ENCODE measurements at places on chromosomes 6 and 20. TPM values are rescaled to one million over a fixed set of nuclear protein-coding genes. Genes with fewer than 3 reads are reported as not detected.

DNA sequence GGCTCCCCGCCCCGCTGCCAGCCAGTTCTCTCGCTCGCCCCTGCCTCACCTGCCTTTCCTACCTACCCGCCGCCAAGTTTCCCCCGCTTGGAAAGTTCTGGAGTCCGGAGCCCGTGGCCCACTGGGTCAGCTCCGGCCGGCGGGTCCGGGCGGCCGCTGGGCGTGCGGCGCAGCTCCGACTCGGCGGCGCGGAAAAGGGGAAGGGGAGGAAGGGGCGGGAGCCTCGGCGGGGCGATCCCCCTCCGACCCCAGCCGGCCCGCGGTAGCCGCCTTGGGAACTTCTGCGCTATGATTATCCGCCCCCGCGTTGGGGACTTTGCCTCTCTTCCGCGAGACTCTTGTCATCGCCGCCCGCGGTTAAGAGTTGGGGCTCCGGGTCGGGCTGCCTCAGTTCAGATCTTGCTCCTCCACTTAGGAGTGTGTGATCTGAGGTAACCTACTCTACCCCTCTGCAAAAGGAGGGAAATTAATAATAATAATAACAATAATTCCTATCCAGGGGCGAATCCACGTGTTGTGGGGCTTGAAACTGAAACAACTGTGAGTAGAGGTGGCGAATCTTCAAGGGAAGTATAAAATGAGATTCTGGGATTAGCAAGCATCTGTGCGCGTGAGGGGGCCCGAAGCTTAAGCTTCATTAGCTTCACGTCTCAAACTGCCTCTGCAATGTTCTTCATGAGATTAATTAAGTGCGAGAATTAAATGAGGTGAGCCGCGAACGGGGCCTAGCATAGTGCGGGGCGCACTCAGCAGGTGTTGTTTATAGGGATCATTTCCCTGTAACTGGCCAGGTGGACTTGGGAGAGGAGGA, 30.8 kb downstream of the SF3B5 start:
- no peak for DNase-seq

- DNase-seq = no peak
Measured at GRCh38 chr6:39793516-39793915, 1.3 kb downstream of the DAAM2 start.

MCCD1 gene
- not detected for total RNA-seq

SLC17A1 gene
- not detected for total RNA-seq

DNA sequence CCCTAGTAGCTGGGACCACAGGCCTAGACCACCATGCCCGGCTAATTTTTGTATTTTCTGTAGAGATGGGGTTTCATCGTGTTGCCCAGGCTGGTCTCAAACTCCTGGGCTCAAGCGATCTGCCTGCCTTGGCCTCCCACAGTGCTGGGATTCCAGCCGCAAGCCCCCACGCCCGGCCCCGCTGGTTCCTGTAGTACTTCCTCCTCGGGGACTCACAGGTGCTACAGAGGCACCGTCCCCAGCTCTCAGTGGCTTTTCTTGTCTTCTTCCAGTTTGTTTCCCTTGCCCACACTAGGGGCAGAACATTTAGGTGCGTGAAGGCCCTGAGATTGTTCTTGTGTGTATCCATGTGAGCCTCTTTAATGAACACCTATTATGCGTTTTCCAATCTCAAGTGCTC, 773 bp upstream of the ZBP1 start:
- no peak for DNase-seq

DNA sequence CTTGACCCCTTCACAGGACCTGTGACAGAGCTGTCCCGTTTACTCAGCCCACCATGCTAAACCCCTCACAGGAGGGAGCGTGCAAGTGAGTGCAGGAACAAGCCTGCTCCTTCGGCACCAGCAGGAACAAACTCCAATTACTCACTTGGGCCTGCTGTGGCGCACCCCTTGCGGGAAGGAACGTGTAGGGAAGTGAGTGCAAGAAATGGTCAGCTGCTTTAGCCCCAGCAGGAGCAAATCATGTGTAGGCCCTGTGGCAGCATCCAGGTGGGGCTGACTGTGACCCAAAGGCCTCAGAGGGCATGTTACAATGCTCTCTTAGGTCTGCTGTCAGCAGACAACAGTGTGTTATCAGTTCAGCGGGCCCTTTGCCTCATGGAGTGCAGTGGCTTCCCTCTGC, 574.4 kb downstream of the PRKN start:
- no peak for DNase-seq

GRCh38 chr6:74181471-74181870, 485.5 kb downstream of the CD109 start:
- DNase-seq = no peak

DNA sequence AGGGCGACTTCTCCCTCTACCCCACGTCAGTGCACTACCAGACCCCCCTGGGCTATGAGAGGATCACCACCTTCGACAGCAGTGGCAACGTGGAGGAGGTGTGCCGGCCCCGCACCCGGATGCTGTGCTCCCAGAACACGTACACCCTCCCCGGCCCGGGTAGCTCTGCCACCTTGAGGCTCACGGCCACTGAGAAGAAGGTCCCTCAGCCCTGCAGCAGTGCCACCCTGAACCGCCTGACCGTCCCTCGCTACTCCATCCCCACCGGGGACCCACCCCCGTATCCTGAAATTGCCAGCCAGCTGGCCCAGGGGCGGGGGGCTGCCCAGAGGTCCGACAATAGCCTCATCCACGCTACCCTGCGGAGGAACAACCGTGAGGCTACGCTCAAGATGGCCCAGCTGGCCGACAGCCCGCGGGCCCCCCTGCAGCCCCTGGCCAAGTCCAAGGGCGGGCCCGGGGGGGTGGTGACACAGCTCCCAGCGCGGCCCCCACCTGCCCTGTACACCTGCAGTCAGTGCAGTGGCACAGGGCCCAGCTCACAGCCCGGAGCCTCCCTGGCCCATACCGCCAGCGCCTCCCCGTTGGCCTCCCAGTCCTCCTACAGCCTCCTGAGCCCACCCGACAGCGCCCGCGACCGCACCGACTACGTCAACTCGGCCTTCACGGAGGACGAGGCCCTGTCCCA, 57.5 kb upstream of the TMEM181 start:
- DNase-seq = no peak

MYBL2 gene
- not detected for total RNA-seq

- DNase-seq = no peak
Measured at GRCh38 chr6:35165630-35166071, 24.5 kb upstream of the TCP11 start.

- DNase-seq = no peak
Measured at GRCh38 chr6:15474196-15474595, 188.6 kb downstream of the DTNBP1 start.

TP53TG5 gene
- total RNA-seq = not detected

BHLHE23 gene
- not detected for total RNA-seq

- DNase-seq = no peak
Measured at GRCh38 chr6:35724059-35724458, 12.8 kb upstream of the ARMC12 start.

DNA sequence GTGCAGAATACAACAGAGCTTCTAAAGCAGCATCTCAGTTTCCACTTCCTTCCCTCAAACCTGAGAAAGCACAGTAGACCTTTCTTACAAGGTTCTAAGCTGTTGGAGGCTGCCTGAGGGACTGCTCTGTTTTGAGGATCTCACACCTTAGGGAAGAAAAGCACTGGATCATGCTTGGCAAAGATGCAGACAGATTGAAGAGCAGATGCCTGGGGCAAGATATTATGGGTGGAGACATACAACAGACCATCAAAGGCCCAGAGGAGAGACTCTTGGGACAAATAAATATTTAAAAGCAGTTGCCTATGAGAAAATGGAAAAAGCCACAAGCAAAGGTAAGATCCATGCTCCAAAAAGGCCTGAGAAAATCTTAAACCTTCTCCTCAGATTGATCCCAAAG, 6.2 kb downstream of the ZNF337 start:
- DNase-seq = no peak

DNA sequence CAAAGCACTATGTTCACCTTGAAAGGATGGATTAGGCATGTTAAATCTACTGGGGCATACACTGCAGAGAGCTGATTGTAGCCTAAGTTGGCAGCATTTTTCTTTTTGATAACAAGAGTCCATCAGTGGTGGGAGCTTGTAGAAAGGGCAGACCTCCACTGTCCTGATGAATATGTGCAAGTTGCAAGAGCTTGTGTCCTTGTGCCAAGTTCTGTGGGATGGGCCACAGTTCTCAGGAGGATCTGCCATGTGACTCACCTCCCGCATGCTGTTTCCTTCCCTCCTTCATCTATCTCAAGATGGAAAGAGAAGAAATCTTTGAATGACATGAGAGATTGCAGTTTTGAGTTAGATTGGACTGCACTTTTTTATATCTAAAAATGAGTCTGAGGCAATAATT, 58.3 kb upstream of the GGTLC1 start:
- DNase-seq = no peak

LRRC73 gene
- 0.59 TPM for total RNA-seq

GRCh38 chr6:44951253-44951747, 376.8 kb upstream of the RUNX2 start:
- DNase-seq = no peak

DNA sequence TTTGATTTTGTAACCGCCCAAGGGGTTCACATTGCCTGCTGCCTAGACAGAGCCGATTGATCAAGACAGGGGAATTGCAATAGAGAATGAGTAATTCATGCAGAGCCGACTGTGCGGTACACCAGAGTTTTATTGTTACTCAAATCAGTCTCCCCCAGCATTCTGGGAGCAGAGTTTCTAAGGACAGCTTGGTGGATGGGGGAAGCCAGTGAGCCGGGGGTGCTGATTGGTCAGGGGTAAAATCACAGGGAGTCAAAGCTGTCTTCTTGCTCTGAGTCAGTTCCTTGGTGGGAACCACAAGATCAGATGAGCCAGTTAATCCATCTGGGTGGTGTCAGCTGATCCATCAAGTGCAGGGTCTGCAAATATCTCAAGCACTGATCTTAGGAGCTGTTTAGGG, 60.0 kb upstream of the EZR start:
- DNase-seq = no peak

GRCh38 chr6:107730106-107730505, 94.0 kb downstream of the SCML4 start:
- DNase-seq = no peak

- no peak for DNase-seq
Measured at GRCh38 chr20:46307139-46307998, 929 bp downstream of the CDH22 start.

PAX1 gene
- not detected for total RNA-seq

DNA sequence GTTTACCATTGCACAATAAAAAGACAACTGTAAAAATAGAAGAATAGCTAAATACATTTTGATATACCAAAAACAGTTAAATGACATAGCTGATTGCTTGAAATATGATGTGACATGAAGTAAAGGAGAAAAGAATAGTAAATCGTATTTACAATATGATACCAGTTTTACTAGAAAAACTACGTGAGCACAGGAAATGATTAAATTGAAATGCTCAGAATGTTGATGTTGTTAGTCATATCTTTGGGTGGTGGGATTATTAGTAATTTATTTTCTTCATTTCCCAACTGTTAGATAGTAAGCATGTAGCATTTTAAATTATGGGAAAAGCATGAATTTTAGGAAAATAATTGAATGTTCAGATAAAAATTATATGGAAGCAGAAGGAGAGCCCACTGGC, 268.3 kb upstream of the TAB2 start:
- no peak for DNase-seq

DNA sequence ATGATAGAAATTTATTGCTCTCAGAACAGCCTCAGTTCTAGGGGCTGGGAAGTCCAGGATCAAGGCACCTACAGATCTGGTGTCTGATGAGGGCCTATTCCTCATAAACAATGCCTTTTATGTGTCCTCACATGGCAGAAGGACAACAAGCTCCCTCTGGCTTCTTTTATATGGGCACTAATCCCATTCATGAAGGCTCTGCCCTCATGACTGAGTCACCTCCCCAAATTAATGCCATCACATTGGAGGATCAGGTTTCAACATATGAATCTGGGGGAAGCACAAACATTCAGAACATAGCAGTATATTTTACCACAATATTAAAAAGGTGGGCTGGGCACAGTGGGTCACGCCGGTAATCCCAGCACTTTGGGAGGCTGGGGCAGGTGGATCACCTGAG, 58.5 kb upstream of the CCN6 start:
- DNase-seq = no peak

DNA sequence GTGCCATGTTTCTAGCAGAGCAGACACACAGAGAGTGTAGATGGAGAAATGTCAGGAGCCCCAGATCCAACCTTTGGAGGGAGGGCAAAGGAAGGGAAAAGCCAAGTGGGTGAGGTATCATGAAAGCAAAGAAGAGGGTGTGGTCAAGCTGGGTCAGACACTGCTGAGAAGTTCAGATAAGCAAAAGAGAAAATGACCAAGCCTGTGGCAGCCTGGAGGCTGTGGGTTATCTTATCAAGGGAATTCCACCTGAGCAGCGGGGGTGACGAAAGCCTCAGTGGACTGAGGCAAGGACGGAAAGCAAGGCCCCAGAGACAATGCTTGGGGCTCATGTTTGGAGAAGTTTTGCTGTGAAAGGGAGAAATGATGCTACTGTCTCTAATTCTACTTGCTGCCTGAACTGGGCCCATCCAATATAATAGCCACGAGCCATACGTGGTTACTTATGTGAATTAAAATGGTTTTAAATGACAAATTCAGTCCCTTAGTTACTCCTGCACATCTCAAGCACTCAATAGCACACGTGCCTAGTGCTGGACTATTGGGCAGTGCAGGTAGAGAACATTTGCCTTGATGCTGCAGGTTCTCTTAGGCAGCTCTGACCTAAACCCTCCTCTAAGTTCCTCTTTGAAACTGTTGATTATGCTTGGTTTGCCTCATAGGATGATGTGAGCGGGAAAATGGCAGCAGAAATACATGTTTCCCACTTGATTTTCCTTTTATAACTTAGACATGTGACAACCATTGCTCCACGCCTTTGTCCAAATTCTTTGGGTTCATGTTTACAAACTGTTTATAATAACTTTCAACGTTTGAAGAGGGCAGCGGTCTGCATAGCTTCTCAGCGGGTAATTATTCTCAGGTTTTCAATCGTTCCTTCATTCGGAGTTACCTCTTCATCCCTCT, 63.7 kb downstream of the SLC22A23 start:
- DNase-seq = no peak

SLC32A1 gene
- not detected for total RNA-seq

- no peak for DNase-seq
Measured at GRCh38 chr20:48686238-48687116, 141.3 kb downstream of the PREX1 start.
